ENCODE measurements at places on chromosomes 12 and 14. TPM values are rescaled to one million over a fixed set of nuclear protein-coding genes. Genes with fewer than 3 reads are reported as not detected.

The PSME1 gene
- total RNA-seq, result 93.7 TPM

The NPFF gene
- total RNA-seq, result not detected

The B4GALNT1 gene
- under 0.01 TPM for total RNA-seq

The FIGNL2 gene
- total RNA-seq, result under 0.01 TPM

The PLCZ1 gene
- not detected for total RNA-seq

The MLXIP gene
- 19.5 TPM for total RNA-seq

The PPP1R1A gene
- not detected for total RNA-seq

The FOXA1 gene
- total RNA-seq, result not detected

The RNF212B gene
- total RNA-seq, result not detected

The DACT1 gene
- 2.2 TPM for total RNA-seq

The OTUB2 gene
- total RNA-seq, result 0.73 TPM

The TSPAN19 gene
- under 0.01 TPM for total RNA-seq

The FGD4 gene
- total RNA-seq, result 7.0 TPM

The DEGS2 gene
- total RNA-seq, result not detected

The CCDC88C gene
- not detected for total RNA-seq

The ANKRD33 gene
- 1.5 TPM for total RNA-seq

The ABHD12B gene
- not detected for total RNA-seq

The KCNA5 gene
- not detected for total RNA-seq

The ADGRD1 gene
- 0.39 TPM for total RNA-seq

The IFNG gene
- total RNA-seq, result not detected

The CEP290 gene
- total RNA-seq, result 22.8 TPM

The HOXC9 gene
- total RNA-seq, result 2.9 TPM

The CPNE6 gene
- not detected for total RNA-seq

The BCL11B gene
- total RNA-seq, result 0.37 TPM

The ANKLE2 gene
- 64.3 TPM for total RNA-seq

The TMEM132C gene
- under 0.01 TPM for total RNA-seq

The RFX4 gene
- total RNA-seq, result not detected

All from subcutaneous preadipocyte (primary cell).